ENCODE measurements at places on chromosomes 13 and 19.
A peak's percentile ranks its signal among the peaks of the same experiment; 100 is the strongest.

DNA sequence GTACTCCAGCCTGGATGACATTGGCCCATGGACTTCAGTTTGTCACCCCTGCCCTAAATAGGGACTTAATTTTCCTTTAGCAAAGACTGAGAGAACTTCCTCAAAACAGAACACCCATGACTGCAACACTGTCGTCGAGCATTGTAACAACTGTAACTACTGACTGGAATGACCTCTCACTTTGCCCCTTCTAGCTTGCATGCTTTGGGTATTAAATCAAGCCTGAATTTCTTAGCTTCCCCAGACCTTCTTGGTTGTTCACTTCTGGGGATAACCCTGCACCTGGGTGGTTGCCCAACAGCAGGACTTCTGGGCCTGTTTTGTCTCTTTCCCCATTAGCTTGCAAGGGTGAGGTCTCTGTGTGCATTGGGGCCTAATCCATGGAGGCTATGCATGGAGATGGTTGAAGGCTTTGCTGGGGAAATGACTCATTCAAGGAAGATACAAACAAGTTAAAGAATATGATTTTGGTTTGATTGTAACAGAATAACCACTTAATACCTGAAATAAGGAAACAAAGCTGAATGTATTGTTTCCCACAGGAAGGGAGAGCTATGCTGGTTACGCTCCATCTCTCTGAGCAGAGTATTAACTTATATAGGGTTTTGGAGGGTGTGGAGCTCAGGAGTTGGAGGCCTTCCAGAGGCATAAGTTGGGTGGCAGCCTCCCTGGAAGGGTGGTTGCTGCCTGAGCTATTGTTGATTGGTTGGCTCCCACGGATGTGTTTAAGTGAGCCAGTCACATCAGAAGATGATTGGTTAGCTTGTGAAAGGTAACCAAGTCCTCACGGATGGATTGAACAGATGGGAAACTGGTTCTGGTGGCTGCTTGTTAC is 34.7 kb upstream of the UBAC2 start:
- no peak for DNase-seq

GRCh38 chr13:30751183-30751933 is 16.0 kb downstream of the ALOX5AP start:
- no peak for DNase-seq

- DNase-seq, result no peak
Measured at GRCh38 chr13:98570929-98571372, 6.0 kb downstream of the STK24 start.

DNA sequence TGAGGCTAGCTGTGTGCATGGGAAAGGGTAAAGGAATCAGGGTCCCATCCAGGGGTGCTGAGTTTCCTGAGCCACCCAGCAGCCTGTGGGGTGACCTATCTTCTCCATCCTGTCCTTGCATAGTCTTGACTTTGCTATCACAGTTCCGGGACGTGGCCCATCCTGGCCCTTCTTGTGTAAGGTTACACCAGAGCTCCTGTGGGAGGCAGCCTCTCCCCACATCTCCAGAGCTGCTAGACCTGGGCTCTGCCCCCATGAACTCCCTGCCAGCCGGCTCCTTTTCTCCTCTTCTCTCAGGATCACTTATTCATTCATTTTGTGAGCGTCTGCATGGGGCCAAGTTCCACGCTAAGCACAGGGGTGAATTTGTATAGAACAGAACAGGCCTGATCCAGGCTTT is 238.9 kb downstream of the TSHZ3 start:
- no peak for DNase-seq

GRCh38 chr19:7781157-7781556 is 18.1 kb downstream of the CLEC4M start:
- no peak for DNase-seq

DNA sequence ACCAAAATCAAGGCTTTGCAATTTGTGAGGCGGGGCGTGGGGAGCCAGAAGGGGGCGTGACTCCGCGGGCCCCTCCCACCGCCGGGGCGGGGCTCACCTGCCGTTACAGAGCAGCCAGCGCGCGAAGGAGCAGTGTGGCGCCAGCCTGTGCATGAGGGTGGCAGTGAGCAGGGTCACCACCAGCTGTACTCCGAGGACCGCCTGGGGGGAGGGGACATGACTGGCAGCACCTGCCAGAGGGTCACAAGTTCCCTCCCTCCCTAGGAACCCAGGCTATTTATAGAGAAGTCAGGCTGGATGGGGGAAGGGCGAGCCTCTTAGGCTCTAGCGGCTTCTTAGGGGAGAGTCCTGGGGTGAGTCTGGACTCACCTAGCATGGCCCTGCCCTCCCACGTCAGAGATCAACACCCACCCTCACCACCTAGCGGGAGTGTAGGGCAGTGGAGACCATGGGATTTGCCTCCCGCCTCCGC is 3.6 kb downstream of the TMEM161A start:
- DNase-seq, result peak; percentile 24

- no peak for DNase-seq
Measured at GRCh38 chr13:30526612-30527495, 61.1 kb upstream of the HMGB1 start.

GRCh38 chr13:85806553-85807175 is 7.4 kb upstream of the SLITRK6 start:
- no peak for DNase-seq

DNA sequence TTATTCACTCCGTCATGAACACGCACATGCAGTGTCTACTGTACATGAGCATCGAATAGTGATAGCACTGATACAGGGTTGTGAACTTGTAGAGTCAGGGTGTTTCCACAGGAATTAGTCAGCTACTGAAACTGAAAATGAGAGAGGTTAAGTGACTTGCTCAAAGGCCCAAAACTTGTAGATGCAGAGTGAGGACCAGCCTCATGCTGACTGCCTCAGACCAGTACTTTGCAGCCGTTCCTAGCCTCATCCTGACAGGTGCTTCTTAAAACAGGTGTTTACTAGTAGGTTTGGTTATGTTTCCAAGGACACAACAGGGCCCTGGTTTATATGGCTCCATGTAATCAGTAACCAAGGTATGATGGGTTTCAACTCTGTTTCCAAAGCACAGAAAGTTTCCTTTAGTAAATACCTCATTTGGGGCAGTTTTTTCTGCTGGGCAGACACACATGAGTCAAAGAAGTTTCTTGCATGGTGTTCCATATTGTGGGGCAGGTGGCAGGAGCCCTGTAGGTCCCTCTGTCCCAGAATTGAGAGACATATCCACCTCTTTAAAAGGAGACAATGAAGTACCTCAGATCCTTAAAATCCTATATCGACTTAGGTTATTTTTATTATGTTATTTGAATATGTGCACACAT is 16.0 kb downstream of the FGF9 start:
- DNase-seq, result no peak

- no peak for DNase-seq
Measured at GRCh38 chr13:47351798-47352197, 454.9 kb upstream of the HTR2A start.

- DNase-seq, result no peak
Measured at GRCh38 chr13:113465300-113465699, 12.0 kb upstream of the ADPRHL1 start.

DNA sequence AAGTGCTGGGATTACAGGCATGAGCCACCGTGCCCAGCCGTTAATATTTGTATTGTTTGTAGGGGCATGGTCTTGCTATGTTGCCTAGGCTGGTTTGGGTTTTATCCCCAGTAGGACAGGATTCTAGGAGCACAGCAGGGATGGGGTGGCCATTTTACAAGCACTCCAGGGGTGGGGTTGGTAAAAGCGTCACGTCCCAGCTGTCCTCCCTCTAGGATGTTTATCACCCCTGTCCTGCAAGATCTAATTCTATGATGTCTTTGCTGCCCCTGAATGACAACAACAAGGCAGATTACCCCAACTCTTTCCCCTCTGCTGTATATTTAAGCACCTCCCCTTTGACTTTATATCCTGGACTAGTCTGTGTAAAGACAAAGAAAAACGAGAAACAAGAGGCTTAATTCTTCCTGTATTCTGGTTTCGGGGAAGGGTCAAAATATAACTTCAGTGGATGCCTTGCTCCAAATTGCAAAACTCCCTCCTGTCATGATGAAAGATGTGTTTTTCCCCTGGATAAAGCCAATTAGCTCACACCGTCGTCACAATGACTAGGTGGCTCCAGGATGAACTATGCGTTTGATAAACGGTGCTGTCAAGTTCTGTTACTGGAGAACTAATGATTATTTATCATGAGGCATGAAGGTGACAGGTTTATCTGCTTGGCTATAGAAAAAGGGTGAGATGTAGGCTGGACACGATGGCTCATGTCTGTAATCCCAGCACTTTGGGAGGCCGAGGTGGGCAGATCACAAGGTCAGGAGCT is 27.8 kb upstream of the OR1M1 start:
- DNase-seq, result no peak

DNA sequence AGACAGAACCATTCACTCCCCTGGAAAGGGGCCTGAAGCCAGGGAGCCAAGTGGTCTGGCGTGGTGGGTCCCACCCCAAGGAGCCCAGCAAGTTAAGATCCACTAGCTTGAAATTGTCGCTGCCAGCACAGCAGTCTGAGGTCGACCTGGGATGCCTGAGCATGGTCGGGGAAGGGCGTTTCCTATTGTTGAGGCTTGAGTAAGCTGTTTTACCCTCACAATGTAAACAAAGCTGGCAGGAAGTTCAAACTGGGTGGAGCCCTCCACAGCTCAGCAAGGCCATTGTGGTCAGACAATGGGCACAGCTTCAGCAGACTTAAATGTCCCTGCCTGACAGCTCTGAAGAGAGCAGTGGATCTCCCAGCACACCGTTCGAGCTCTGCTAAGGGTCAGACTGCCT is 195.6 kb upstream of the DACH1 start:
- DNase-seq, result no peak

DNA sequence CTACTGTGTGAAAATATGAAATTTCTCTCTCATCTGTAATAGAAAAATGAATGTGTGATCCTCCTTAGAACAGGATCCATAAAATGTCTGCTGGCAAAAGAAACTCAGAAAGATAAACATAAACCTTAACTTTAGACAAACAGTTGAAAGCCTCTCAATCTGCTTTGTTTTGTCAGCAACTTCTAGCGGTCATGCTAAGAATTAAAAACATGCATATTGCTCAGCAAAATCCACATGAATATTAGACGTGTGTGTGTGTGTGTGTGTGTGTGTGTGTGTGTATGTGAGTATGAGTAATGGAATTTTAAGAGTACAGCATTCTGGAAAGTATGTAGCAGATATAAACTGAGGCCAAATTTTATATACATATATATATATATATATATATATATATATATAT is 1779.2 kb upstream of the MIR17HG start:
- no peak for DNase-seq

DNA sequence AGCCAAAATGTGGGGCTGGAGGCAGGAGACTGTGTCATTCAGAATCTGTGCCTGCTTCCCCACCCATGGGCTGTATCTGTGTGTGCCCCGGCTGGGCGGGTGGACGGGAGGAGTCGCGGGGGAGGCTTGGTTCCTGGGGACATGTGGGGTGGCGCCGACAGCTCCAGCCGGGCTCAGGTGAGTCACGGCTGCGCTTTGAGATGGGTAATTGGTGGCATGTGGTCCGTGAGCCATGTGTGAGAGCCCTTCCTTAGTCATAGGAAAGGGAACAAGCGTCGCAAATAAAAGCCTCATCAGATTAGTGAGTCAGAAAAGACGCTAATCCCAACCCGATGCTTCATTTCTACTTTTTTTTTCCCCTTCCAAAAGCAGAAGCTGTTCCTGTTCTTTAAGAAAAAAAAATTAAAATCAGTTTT is 118.6 kb upstream of the ZNF536 start:
- DNase-seq, result no peak

Data from activated T-cell treated with anti-CD3 and anti-CD28 coated beads for 1 hour (primary cell).